ENCODE measurements at places on chromosomes 4 and X. TPM values are rescaled to one million over a fixed set of nuclear protein-coding genes. Genes with fewer than 3 reads are reported as not detected.

DNA sequence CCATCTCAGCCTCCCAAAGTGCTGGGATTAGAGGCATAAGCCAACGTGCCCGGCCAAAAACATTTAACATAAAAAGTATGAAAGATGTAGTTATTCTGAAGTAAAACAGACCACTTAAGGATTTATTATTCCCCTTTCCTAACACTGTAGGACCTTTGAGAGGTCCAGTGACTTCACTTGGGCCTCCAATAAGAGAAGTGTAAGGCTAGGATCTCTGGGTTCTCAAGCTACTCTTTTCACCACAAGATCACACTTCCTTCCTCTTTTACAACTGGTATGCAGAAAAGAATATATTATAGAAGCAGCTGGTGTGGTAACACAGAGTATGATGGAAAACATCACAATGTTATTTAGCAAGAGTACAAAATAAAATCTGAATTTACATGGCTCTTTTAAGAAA, 30.2 kb upstream of the CCNG2 start:
- H3K27me3 ChIP-seq = no peaks in the 10 kb centered on the region
- no peak for DNase-seq
- H3K36me3 ChIP-seq = no peaks in the 10 kb centered on the region

DNA sequence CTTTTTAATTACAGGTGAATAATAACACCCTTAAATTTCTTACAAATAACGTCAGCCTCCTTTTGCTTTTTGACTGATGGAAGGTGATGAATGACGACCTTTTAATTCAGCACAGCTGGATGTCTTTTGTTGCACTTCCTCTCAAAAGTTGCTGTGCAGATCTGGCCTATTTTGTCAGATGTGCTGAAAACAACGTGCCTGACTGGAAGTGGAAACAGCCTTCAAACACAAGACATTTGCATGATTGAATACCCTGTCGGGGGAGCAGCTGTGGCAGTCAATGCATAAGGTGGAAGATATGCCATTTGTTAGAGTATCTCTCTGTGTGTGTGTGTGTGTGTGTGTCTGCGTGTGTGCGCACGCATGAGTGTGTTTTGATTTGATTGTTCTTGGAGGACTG, 579.7 kb downstream of the SPRY1 start:
- no peaks in the 10 kb centered on the region for H3K36me3 ChIP-seq
- H3K27ac ChIP-seq = peak overlapping the region; percentile 25
- no peak for DNase-seq

- H3K27ac ChIP-seq = no peak overlapping the region
- no peak for DNase-seq
- peaks cover 5% of the 10 kb centered on the region for H3K36me3 ChIP-seq
- no peak overlapping the region for H3K4me3 ChIP-seq
- H3K27me3 ChIP-seq = no peaks in the 10 kb centered on the region
Measured at GRCh38 chrX:153459986-153460385, 10.4 kb downstream of the HAUS7 start.

GRCh38 chr4:150240011-150240410, 161.8 kb downstream of the DCLK2 start:
- no peaks in the 10 kb centered on the region for H3K27me3 ChIP-seq
- H3K4me3 ChIP-seq = no peak overlapping the region
- DNase-seq = no peak
- no peak overlapping the region for H3K27ac ChIP-seq
- H3K36me3 ChIP-seq = no peaks in the 10 kb centered on the region

- no peak overlapping the region for H3K4me3 ChIP-seq
- H3K36me3 ChIP-seq = no peaks in the 10 kb centered on the region
- DNase-seq = no peak
Measured at GRCh38 chr4:117755438-117755837, 278.8 kb upstream of the NDST3 start.

RBMXL3 gene
- not detected for total RNA-seq

DNA sequence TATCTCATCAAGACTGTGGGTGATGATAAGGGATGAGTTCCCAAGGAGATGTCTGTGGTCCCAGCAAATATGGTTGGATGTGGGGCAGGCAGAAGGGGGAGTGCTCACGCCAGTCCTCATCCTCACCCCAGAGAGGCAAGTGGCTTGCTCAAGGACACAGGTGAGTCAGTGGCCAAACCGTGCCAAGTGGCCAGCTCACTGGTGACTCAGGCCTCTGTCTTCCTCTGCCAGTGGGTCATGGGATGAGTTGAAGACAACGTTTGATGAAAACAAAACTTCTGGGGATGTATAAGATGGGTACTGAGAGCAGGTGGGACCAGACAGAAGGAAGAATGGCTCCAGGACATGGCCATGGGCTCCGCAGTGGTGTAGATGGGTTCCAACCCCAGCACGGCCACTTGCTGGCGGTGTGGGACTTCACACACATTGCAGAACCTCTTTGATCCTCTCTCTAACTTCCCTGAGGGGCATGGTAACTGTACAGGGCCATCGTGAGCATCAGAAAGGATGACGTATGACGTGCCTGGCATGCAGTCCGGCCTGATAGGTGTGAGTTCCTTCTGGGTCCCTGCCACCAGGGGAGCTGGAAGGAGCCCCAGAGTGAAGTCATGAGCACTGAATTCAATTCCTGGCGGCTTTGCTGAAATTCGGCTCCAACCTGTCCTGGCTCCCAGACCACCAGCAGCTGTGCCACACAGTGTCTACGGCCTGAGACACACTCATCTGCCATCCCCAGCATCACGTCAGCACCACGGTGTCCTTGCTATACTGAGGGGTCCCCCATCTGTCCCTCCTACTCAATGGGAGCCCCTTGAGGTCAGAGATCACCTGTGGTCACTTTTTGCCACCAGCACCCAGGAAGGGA, 41.3 kb upstream of the GPR78 start:
- no peak overlapping the region for H3K27ac ChIP-seq
- H3K4me3 ChIP-seq = no peak overlapping the region
- H3K4me1 ChIP-seq = peaks cover 26% of the 10 kb centered on the region

Measured in lower lobe of right lung (tissue), 2 donors.